Melanocyte of skin (primary cell): ENCODE measurements at places on chromosomes 3 and 15. TPM values are rescaled to one million over a fixed set of nuclear protein-coding genes. Genes with fewer than 3 reads are reported as not detected.

The CEP152 gene
- 8.3 and 10.2 TPM in 2 replicates for total RNA-seq

The GCSAM gene
- total RNA-seq = not detected in 2 replicates

The ERICH6 gene
- 0.31 TPM in 1 of 2 replicates, not detected in the other for total RNA-seq

The RARB gene
- 0.77 and 1.3 TPM in 2 replicates for total RNA-seq

The CADM2 gene
- total RNA-seq = under 0.01 and 0.36 TPM in 2 replicates

The CCR8 gene
- not detected in 2 replicates for total RNA-seq

The PLA1A gene
- total RNA-seq = 10.7 and 52.3 TPM in 2 replicates

The SI gene
- not detected in 2 replicates for total RNA-seq

The MINAR1 gene
- 1.00 and 1.7 TPM in 2 replicates for total RNA-seq

The CPEB1 gene
- 26.9 and 31.3 TPM in 2 replicates for total RNA-seq

The TMEM89 gene
- not detected in 2 replicates for total RNA-seq

The COL6A6 gene
- not detected in 2 replicates for total RNA-seq

The SCAANT1 gene
- not detected in 2 replicates for total RNA-seq

The TRIM71 gene
- under 0.01 TPM in 2 replicates for total RNA-seq

The SOX14 gene
- total RNA-seq = not detected in 2 replicates

The GJD2 gene
- not detected in 2 replicates for total RNA-seq

The TNIK gene
- 39.9 and 42.2 TPM in 2 replicates for total RNA-seq

The GOLGA8Q gene
- 0.33 and 0.62 TPM in 2 replicates for total RNA-seq

The RCN2 gene
- 35.4 and 54.9 TPM in 2 replicates for total RNA-seq

The APEH gene
- total RNA-seq = 161 and 190 TPM in 2 replicates

The ITGA11 gene
- 0.15 and 1.00 TPM in 2 replicates for total RNA-seq

The NMB gene
- 5.7 and 7.1 TPM in 2 replicates for total RNA-seq

The IL20RB gene
- 0.69 TPM in 1 of 2 replicates, not detected in the other for total RNA-seq

The ALDH1A2 gene
- 2.4 and 4.4 TPM in 2 replicates for total RNA-seq

The PAK6 gene
- total RNA-seq = 0.36 and 1.4 TPM in 2 replicates

The DUOXA1 gene
- total RNA-seq = under 0.01 TPM in 1 of 2 replicates, not detected in the other

The ACSBG1 gene
- total RNA-seq = 0.31 and 0.33 TPM in 2 replicates

The CELSR3 gene
- 1.1 and 1.4 TPM in 2 replicates for total RNA-seq

The EPHB1 gene
- 0.15 and 0.67 TPM in 2 replicates for total RNA-seq

The EFL1 gene
- 18.6 and 22.2 TPM in 2 replicates for total RNA-seq

The SV2B gene
- 0.31 and 0.33 TPM in 2 replicates for total RNA-seq

The CPLX3 gene
- total RNA-seq = not detected in 2 replicates

The FAM43A gene
- 9.1 and 20.0 TPM in 2 replicates for total RNA-seq

The FBXL2 gene
- total RNA-seq = 11.4 and 14.3 TPM in 2 replicates

The CTNNB1 gene
- 2,086 and 2,503 TPM in 2 replicates for total RNA-seq

The CYP1A1 gene
- total RNA-seq = 1.3 and 2.0 TPM in 2 replicates

The ARPP21 gene
- total RNA-seq = not detected in 2 replicates

The ATP13A5 gene
- total RNA-seq = not detected in 2 replicates

The ATP13A4 gene
- 0.34 and 0.73 TPM in 2 replicates for total RNA-seq
